ENCODE measurements at places on chromosomes 6 and 20.

DNA sequence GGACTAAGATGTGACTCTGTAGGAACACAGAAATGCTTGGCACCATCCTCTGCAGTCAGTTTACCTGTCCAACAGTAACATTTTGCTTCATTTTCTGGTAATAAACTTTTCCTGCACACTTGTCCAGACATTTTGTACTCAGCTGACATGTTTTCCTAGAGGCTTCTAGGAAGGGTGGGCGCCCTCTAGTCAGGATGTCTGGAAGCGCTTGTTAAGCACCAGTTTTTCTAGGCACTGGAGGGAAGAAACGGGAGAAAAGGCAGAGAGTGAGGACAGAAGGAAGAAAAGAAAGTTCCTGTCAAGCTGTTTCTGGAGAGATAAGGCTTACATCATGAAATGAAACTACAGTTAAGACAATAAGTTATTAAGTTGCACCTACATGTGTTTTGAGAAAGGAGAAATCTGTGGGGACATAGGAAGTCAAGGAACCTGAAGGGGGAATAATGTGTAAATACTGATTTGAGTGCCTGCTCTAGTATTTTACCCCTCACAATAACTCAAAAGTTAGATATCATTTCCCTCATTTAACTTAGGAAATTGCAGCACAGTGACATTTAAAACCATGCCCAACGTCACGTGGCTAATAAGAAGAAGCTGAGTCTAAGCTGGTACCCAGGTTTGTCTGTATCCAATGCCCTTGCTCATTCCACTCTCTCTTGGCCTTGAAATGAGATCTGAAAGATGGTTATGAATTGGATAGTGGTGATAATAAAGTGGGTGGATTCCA is 42.7 kb upstream of the TNFRSF21 start:
- DNase-seq: no peak

DNA sequence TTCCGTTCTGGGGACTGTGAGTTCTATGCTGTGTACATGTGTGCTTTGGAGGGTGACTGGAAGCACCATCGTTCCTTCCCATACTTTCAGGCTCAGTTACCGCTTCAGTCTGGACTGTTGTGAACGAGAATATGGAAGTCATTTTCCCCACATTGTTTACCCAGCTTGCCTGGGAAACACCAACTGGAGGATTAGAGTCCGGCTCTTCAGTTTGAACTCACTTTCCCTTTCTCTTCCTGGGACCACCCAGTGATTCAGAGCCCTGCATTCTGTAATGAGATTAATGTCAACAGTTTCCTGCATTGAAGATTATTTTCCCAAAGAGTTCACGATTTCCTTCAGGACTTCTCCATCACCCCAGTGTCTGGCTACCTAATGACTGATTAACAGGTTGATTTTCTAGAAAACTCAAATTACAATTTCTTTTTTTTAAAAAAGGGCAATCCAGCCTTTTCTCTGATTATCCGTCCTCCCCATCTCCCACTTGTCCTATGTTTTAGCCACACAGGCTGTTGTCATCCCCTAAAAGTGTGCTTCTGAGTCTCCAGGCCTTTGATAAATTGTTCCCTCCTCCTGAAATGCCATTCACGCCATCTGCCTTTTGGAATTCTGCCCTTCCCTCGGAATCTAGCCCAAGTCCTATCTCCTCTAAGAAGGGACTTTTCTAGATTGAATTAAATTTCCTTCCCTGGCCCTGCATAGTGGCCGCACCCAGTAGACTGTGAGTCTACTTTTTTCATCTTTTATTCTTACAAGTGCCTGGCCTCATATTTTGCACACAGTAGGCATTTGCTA is 3.3 kb upstream of the TAGAP start:
- no peak for DNase-seq

DNA sequence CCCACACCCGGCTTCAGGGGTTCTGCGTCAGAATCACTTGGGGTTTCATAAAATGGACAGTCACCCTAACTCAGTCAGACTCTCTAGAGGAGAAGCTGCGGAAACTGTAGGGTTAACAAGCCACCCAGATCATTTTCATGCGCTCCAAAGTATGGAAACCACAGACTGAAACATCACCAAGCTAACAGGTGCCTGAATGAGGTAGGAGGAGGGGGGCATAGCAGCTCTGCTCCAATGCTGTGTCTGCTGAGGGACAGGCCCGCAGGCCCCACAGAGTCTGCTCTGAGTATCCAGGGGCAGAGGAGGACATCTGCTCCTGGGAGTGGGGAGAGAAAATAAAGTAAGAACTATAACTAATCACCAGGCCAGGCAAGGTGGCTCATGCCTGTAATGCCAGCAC is 97.1 kb upstream of the AKAP12 start:
- DNase-seq: no peak

GRCh38 chr6:19921786-19922185 is 84.6 kb downstream of the ID4 start:
- DNase-seq: no peak

DNA sequence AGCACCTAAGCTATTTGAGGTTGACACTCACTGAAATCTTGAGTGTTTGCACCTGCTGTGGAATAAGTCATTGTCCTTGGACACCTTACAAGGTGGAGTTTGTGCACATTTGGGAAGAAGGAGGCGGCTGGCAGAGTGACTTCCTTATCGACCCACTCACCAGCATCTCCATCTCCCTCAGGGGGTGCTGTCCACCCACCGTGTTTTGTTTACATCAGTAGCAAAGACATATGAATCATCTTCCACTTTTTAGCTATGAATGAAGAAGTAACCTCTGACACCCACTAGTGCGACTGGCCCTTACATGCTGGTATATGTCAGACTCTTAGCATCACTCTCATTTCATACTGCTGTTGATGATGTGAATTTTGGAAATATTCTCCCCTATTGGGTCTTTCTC is 119.5 kb upstream of the SGK1 start:
- DNase-seq: no peak

- no peak for DNase-seq
Measured at GRCh38 chr6:170137911-170138910, 152.7 kb downstream of the DLL1 start.

- no peak for DNase-seq
Measured at GRCh38 chr20:62087227-62087626, 21.5 kb upstream of the TAF4 start.

- peak; percentile 46 for DNase-seq
Measured at GRCh38 chr6:5143634-5144311, 58.6 kb downstream of the PPP1R3G start.

DNA sequence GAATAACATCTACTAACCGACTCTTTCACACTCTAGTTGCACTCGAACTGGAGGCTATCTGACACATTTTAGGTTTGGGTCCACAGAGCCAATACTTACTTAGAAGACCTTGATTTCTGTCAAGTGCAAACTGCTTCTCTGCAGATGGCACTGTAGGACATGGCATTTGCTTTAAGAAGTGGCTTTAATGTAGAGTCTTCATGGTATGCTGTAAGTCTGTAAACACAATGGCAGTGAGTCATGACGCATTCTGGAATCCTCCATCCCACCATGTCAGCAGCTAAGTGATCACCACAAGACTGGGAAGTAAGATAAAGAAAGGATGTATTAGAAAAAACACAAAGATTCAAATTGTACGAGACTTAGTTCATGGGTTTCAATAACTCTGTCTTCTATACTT is 377.0 kb upstream of the NOX3 start:
- DNase-seq: no peak

DNA sequence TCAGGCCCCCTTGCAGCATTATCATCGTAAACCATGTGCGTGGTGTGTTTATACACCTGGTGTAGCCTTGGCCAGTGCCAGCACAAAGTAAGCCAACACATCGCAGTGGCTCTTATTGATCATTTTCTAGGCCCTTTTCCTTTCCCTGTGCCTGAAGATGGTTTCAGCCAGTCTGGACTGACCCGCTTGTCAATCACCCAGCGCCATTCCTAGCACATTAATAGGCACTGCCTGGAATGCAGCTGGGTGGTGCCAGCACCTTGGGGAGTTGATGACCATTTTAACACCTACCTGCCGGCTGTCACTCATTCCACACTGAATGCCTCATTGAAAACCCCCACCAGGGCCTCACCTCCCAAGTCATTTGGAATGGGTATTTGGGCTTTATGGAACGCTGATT is 4.9 kb upstream of the UQCC2 start:
- DNase-seq: no peak

- DNase-seq: no peak
Measured at GRCh38 chr6:170288852-170289179, 2.1 kb downstream of the DLL1 start.

DNA sequence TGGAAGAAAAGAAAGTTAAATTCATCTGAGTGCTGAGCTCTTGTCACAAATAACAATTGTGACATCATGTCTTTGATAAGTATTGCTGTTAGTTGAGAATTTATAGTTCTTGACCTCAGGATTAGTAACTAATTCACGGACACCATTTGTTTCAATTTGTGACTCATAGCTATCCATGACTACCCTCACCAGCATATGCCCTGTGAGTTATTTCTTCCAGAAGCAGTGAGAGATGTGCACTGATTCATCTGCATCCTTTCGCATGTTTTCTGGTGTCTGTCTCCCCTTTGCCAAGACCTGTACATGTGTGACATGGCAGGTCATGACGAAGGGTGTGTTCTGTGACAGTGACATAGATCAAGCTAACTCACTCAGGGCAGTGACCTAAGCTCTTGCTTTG is 86.9 kb downstream of the SOBP start:
- DNase-seq: no peak

GRCh38 chr6:29724937-29725869 is 2.0 kb downstream of the HLA-F start:
- no peak for DNase-seq

DNA sequence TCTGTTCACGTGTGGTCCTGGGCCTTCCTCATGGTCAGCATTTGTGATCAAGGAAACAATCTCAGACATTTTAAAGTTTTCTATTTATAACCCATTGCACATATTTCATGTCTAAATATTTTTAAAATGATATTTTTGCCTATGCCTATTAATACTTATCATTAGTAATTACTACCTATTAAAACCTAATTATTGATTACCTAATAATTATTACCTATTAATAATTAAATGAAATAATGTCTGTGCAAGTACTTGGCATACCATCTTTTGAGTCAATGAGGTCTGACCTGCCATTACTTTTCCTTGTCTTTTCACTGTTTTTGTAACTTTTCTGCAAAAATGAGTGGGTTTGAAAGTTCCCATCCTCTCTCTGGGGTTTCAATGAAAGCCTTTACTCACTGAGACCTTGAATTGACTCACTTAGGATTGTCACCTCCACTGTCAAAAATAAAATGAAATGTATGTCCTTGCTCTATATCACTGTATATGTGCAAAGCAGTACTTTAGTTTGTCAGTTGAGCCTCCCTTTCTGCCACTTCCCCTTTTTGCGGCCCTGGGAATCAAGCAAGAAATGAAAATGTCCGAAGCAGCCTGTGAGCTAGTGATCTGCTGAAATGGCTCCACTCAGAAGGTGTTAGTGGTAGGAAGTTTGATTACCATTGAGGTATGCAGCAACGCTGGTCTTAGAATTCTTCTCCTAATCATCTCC is 87.8 kb downstream of the L3MBTL3 start:
- DNase-seq: no peak

DNA sequence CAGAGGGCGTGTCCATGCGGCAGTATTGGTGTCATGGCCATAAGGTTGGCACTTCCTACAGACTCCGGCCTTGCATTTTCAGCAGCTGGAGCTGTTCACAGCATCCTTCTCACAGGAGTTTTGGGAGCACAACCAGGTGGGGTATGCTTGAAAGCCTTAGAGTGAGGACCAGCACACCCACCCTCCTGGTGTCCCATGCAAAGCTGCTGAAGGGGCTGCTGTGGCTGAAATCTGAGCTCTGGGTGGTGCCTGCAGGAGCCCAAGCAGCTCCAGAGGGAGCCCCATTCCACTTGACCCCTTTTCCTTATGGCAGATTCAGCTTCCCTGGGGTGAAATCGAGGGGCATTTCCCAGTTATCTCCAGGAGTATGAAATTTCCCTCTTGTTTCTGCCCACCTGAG is 74.0 kb upstream of the BHLHE23 start:
- no peak for DNase-seq

DNA sequence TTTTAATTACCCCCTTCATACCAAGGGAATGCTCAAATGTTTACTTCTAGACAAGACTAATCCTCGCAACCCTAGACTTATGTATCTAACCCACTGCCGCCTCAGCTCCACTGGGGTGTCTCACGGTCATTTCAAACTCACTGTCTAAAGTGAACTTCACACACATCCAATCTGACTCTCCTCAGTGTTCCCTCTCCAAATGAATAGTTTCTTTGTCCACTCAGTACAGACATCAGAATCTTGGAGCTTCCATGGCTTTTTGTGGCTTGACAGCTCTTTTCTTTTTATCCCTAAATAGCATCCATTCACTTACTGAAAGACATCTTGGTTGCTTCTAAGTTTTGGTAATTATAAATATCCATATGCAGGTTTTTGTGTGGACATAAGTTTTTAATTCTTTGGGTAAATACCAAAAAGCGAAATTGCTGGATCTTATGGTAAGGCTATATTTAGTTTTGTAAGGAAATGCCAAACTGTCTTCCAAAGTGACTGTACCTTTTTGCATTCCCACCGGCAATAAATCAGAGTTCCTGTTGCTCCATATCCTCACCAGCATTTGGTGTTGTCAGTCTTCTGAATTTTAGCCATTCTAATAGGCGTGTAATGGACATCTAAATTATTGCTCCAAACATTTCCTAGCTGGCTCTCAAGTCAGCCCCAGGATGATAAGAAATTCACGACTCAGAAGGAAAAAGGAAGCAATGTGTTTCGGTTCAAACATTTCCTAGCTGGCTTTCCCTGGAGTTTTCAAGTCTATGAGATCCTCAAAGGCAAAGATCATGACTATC is 73.1 kb downstream of the DNAAF9 start:
- no peak for DNase-seq

GRCh38 chr6:12605888-12606345 is 110.7 kb upstream of the PHACTR1 start:
- peak; percentile 17 for DNase-seq

GRCh38 chr6:28769626-28770402 is 154.0 kb downstream of the TRIM27 start:
- DNase-seq: no peak

GRCh38 chr6:129516005-129516404 is 194.0 kb downstream of the ARHGAP18 start:
- no peak for DNase-seq

- DNase-seq: peak; percentile 23
Measured at GRCh38 chr20:17431621-17432364, 99.4 kb downstream of the BFSP1 start.

DNA sequence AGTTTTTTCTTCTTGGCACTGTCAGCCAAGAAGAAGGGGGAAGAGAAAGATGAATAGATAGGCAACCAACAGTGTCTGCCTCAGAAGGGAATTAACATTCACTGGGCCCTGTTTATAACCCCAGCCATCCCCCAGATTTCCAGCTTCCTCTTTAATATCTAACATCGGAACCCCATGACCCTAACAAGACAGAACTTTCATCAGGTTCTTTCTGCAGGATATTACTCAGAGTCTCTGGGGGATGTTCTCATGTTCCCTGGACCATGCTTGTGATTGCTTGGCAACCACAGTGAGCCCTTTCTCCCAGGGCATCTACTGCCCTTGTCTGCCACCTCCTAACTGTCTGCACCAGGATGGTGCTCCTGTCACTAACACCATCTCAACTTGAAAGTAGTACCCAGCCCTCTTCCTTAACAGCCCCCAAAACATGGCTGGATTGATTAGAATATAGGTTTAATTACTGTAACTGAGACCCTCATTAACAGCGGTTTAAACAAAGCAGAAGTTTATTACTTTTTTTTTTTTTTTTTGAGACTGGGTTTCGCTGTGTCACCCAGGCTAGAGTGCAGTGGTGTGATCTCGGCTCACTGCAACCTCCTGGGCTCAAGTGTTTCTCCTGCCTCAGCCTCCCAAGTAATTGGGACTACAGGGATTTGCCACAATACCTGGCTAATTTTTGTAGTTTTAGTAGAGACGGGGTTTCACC is 12.0 kb upstream of the PTPN1 start:
- DNase-seq: no peak
